ENCODE measurements at places on chromosomes 5 and 9. TPM values are rescaled to one million over a fixed set of nuclear protein-coding genes. Genes with fewer than 3 reads are reported as not detected.

The TMC1 gene
- 0.15 TPM for total RNA-seq

The LRRC19 gene
- not detected for total RNA-seq

The CDH6 gene
- total RNA-seq = 207 TPM

The PNPLA7 gene
- not detected for total RNA-seq

The RARS1 gene
- 153 TPM for total RNA-seq

The CAMLG gene
- 34.9 TPM for total RNA-seq

The GFPT2 gene
- 10.2 TPM for total RNA-seq

The TTC16 gene
- total RNA-seq = 0.10 TPM

The POU5F2 gene
- 0.17 TPM for total RNA-seq

The ENTPD2 gene
- total RNA-seq = 0.17 TPM

The INPP5E gene
- total RNA-seq = 4.3 TPM

The PDE6A gene
- total RNA-seq = 0.10 TPM
